Occipital lobe (tissue), 3 donors: ENCODE measurements at places on chromosomes 5 and 9.

DNA sequence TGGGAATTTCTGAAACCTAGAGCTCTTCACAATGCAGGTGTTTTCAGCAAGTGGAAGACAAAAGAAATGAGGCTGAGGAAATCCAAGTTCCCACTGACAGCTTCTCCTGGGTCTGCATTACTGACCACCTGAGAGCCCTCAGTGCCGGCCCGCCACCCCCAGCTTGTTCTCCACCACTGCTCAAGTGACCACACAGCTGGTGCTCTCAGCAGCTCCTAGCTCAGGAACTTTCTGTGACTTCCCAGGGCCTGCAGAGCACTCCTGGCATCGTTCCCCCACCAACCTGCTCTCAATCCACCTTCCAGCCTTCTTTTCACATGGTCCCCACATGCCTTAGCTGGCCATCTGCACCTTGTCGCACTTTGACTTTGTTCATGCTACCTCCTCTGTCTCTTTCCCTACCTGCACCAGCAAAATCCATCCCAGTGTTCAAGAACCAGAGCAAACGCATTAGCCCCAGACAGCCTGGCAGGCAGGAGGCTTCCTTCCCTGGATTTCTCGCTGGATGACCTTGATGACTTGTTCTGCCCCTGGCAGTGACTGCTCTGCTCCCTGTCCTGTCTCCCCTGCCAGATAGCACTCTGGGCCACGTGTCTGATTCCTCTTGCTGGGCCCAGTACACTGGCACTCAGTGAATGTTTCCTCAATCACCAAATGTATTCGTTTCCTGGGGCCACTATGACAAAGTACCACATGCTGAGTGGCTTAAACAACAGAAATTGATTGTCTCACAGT is 35.1 kb upstream of the NANS start:
- DNase-seq, result no peak

- DNase-seq, result no peak
Measured at GRCh38 chr9:133612051-133612450, 2.9 kb upstream of the FAM163B start.

GRCh38 chr5:62127098-62127736 is 178.8 kb upstream of the KIF2A start:
- DNase-seq, result no peak

DNA sequence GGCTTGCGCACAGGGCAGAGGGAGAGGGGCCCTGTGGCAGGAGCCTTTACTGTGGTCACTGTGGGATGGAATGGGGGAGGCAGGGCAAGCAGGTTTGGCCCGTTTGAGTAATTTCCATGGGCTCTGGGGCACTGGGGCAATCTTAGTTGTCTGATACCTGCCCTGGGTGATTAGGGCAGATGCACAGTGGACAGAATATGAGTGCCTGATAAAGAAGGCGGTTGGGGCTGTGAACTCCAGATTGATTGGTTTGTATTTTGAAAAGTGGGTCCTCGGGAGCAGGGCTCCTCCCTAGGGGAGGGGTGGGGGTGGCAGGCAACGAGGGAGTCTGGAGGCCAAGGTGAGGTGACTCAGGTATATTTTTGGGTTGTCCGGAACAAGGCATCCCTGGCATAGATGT is 247.5 kb downstream of the NSG2 start:
- no peak for DNase-seq

DNA sequence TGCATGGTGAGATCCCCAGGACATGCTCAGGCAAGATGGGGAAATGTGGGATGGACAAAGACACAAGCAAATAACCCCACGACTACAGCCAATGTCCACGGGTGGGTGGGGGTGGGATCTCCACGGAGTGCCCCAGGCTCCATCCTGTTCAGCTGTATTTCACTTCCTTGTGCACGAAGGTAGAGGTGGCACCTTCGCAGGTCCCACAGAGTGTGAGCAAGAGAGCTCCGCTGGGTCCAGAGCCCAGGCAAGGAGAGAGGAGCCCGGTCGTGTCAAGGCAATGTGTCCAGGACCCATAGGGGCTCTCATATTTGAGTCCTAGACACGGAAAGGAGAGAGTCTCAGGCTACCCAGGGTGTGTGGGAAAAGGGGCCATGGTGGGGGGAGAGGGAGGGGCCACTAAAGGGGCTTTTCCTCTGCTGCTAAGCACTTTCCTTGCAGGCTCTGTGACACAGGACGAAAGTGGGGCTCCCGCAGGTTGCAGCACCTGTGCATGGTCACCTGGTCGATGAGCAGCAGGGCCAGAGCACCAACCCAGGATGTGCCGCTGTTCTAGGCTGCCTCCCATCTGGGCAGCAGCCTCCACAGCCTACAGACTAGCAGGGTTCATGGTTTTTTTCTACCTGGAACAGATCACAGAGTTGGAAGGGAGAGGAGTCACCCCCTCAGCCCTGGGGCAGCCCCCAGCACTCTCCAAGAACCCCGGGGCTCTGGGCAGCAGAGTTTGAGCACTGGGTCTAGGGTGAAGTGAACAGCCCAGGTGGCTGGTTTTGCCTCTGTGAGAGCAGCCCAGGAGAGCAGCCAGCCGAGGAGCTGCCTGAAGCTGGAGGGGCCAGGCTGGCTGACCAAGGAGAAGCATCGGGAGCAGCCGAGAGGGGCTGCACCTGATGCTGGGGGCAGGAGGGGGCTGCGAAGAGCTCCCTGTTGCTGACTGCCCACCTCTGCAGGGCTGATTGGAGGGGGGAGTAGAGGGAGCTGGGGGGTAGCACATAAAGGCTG is 100.7 kb upstream of the MVB12B start:
- no peak for DNase-seq

DNA sequence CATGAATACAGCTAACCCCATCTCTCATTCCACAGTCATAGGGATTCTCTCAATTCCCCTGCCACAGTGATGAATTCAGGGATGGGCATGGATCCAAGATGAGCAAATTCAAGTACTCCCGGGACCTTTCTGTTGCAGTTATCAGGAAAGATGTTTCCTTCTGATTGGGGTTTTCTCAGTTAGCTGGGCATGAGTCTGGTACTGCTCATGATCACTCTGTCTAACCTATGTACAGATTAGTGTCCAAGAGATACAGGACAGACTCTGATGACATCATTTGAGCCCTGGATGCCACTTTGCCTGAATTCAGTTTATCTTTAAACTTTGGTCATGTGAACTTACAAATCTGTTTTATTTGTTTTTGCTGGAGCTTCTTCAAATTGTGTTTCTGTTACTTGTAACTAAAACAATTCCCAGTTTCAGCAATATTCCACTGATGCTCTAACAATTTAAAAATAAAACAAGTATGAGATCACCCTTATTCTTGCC is 257.7 kb upstream of the KLF9 start:
- no peak for DNase-seq

DNA sequence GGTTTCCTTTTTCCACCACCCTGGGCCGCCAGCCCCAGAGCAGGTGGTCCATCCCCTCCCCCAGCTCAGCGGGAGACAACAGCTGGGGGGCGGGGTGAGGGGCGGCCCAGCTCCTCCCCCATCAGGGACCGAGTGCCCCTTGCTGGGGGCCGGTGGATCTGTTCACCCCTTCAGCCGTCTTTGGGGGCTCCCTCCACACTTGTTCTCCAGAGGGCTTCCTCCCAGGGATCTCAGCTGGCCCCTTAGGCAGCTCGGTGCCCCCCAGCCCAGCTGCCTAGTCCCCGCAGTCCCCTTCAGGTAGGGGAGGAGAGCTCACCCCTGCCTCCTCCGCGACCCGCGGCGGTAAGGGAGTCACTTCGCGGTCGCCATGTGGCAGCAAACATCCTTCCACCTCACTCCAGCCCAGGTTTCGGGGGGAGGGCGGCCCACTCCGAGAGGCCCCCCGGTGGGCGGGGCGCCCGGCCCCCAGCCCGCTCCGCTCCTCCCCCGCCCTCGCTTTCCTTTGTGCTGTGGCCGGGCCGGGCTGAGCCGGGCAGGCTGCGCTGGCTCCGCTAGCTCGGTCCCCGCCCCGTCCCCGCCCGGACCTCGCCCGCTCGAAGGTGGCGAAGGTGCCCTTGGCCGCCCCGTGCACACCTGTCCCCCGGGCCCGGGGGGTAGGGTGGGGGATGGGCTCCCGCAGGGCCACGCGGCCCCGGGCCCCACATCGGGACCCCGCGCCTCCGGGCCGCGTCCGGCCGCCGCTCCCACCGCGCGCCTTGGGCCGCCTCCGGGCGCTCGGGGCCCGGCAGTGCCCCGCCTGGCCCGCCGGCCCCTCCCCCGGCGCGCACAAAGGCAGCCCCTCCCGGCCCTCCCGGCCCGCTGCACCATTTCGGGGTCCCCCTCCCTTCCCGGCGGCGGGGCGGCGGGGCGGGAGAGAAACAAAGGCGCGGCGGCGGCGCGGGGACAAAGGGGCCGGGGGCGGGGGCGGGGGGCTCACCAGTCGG is 683 bp downstream of the DBN1 start:
- DNase-seq, result no peak
